ENCODE measurements at places on chromosomes 11 and 22.

DNA sequence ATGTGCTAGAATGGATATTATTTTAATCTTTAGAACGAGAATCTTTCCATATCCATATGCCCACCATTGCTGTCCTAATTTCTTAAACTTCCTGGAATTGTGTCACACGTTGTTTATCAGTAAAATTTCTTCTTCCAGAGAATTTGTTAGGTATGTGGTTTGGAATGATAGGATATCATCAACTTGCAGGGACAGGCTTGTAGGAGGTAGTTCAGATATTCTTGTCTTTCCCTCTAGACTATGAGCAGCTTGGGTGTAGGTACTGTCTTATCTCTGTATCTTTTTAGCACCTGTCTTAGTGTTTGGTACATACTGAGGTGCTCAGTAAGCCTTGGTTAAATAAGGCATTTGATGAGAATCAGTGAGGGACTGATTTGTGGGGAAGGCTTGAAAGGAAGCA, 3.4 kb downstream of the CTNND1 start:
- no peak for DNase-seq

DNA sequence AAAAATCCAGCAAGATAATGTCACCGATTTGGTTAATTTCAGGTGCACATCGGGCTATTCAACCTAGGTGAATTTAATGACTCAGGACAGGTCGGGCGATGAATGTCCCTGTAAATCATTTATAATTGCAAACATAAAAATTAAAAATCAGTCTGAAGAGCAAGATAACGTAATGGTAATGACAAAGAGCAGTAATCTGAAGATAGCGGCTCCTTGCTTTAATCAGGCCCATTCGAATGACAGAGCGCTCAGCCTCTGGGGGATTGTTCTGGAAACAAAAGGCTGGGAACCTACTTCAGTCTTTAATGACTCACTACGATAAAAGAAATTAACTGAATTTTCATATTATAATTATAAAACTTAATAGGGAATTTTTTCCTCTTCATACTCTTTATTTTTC, 61.3 kb downstream of the RCN1 start:
- no peak for DNase-seq

DNA sequence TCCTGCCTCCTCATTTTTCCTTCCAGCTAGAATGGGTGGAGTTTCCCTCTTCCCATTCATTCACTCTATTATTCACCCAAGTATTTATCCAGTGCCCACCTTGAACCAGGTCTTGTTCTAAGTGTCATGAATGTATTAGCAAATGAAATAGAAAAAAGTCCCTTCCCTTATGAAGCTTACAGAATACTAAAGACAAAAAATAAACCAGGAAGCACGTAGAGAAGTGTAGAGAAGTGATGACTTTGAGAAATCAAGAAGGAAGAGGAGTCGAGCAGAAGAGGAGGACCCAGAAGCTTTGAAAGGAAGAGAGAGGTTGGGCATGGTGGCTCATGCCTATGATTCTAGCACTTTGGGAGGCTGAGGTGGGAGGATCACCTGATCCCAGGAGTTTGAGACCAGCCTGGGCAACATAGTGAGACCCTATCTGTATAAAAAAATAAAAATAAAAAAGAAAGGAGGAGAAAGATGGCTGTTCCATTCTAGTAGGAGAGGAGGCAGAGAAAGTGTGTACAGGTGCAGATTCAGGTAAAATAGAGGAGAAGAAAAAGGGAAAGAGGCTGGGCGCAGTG, 17.1 kb upstream of the SYVN1 start:
- DNase-seq = no peak

- DNase-seq = no peak
These were observed 5.6 kb downstream of the NRGN start for GRCh38 chr11:124745270-124745834.

GRCh38 chr11:27011560-27012233, 17.8 kb downstream of the FIBIN start:
- no peak for DNase-seq

DNA sequence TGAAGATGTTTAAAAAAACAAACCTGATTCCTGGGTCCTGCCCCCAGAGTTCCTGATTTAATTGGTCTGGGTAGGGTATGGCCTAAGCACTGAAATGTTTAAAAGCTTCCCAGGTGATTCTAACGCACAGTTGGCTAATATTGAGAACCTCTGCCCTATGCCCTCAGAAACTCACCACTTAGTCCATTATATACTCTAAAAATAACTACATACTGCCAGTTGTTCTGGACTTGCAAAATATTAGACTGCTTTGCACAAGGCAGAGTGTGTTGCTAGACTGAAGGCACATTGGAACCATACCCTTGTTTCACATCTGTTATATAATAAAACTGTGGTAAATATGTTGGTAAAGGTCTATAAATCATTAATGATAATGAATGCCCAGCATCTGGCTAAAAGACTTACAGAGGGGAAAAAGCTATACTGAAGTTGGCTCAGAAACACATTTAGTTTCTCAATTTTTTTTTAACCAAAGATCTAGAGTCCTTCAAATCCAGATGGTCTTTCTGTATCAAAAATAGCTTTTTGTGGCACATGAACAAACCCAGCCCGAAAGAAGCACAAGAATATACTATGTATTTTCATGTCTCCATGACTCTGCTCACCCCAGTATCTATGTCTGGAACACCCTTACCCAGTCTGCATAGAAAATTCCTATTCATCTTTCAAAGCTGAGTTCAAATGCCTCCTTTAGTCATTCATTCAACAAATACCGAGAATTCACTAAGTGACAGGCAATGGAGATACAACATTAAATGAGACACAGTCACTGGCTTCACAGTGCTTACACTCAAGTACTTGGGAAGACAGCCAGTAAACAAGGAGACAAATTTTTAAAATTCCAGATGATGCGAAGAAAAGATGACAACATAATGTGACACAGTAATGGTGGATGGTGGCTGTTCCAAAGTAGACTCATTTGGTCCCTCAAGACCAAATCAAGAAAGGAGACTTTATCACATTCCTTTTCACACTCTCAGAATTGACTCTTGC, 44.1 kb downstream of the RBFOX2 start:
- DNase-seq = no peak

DNA sequence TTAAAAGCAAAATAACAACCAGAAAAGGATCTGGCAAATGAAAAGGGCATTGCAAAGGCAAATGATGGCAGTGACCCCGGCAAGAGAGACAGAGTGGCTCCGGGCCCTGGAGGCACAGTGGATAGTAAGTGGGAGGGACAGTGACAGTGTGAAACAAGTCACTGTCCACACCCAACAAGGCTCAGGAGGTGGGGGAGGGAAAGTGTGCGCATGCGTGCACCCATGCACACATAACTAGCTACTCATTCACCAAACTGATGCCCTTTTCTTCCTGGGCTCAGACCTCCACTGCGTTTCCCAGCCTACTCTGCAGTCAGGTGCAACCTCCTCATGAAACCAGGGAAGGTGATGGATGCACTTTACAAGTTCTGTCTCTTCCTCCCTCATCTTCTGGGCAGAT, 108.4 kb downstream of the SHANK2 start:
- DNase-seq = no peak

- DNase-seq = peak; percentile 16
These were observed 12.2 kb upstream of the DCHS1 start for GRCh38 chr11:6667733-6668374.

DNA sequence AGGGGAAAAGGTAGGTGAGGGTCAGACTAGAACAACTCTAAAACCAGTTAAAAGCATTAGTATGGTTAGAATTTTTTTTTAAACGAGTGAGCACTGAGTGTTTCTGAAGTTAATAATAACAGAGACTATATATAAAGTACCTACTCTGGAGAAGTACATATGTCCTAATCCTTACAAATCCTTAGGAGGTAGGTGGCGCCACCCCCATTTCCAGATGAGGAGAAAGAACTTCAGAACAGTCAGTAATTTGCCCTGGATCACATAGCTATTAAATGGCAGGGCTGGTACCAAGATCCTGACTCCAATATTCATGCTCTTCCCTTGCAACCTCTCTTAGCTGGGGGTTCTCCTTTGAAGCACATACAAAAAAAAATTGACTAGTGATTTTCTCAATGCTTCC, 80.5 kb downstream of the CLPB start:
- DNase-seq = no peak

- no peak for DNase-seq
These were observed 78.4 kb upstream of the DBX1 start for GRCh38 chr11:20238712-20239111.

GRCh38 chr11:48014917-48015316, 34.6 kb downstream of the PTPRJ start:
- no peak for DNase-seq

DNA sequence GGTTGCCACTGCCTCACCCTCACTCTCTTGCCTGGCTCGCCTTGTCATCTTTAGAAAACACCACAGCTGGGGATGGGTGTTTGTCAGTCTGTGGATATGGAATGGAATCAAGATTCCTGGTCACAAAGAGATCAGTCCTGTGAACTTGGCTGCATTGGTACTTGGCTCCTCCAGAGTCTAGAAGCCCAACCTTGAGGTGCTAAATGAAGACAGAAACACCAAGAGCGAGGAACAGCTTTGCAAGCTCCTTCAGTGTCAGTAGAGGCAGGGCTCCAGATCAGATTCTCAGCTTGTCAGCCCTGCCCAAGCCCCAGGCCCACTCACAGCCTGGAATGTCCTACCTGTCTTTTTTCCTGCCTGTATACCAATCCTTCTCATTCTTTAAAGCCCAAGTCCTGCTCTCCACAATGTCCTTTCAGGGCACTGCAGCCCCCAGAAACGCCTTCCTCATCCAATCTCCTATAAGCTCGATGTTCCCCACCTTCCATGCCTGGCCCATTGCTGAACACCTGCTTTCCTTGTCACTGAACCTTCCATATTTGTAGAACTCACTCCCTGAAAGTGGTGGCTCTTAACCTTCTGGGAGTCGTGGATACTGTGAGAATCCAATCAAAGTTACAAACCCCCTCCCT, 188.9 kb downstream of the BCR start:
- DNase-seq = no peak

DNA sequence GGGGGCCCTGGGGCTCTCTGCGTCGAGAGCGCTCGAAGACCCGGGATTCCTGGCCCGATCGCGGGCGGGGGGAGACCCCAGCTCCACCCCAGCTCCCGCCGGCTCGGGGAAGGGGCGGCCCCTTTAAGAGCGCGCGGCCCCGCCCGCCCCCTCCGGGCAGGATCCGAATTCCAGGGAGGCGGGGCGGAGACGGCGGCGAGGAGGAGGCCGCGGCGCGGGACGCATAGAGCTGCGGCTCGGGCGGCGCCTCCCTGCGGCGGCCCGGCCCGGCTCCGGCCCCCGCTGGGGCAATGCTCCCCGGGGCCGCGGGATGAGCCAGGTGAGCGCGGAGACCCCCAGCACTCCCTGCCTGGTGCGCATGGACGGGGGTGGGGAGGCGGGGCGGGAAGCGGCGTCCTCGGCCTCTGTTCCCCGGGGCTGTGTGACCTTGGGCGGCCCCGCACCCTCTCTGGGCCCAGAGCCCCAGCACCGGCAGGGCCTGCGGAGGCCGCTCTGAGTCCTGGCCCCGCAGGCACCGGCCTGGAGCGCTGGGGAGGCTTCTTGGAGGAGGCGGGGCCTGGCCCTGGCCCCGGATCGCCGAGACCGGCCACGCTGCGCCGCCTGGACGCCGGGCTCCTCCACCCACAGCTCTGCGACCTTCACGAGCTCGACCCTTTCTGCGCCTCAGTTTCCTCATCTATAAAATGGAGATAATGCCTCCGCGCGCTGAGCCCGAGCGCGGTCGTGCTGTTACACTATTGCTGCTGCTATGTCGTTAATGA, 565 bp downstream of the GAS2L1 start:
- no peak for DNase-seq

DNA sequence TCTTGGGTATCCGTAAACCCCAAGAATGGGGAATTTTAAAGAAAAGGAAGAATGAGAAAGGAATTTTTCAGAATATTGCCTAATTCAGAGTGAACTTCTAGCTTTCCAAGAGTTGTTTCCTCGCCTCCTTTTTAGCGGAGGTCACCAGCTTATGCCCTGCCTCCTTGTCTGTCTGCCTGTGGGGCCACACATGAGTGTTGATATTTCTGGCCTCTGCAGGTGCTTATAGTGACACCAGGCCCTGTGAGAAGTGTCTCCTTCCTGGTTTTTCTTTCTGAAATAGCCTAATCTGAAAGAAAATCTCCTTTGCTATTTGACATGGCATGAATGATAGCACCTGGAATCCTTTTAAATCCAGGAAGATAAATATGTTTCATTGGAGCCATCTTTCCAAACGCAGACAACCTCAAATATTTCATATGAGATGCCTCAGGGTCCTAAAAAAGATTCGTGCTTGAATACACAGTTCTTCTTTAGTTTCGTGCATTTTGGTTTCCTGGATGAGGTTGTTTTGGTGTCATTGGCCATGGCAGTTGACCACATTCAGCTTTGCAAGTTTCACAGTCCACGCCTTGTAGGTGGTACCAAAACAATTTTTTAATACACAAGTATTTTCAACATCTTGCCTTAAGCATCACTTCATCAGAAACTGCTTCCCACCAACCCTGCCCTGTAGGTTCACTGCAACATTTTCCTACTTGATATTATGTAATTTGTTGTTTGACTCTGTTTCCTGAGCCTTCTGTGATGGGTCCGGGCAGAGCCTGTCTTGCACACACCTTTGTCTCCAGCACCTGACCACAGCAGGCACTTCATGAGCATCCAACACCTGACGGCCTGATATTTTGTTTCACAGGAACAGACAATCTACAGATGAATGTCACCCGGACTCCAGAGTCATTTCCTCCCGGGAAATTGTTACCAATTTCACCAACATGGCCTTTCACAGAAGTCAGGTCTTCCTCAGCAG, 159.4 kb downstream of the C11orf91 start:
- DNase-seq = no peak

DNA sequence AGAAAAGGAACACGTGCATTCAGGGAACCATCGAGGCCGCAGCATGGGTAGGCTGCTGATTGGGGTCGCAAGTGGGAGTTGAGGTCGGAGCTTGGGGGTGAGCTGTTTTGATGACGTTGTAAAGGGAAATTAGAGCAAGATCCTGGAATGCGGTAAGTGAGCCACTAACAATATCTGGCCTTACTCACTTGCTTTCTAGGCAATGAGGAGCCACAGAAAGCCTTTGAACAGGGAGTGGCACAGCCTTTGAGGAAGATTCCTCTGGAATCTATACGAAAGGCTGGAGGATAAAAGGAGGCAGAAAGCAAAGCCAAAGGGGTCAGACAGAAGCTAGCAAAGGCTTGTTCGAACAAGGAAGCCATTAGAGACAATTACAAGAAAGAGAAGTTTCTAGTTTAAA, 197.5 kb downstream of the LARGE1 start:
- no peak for DNase-seq

DNA sequence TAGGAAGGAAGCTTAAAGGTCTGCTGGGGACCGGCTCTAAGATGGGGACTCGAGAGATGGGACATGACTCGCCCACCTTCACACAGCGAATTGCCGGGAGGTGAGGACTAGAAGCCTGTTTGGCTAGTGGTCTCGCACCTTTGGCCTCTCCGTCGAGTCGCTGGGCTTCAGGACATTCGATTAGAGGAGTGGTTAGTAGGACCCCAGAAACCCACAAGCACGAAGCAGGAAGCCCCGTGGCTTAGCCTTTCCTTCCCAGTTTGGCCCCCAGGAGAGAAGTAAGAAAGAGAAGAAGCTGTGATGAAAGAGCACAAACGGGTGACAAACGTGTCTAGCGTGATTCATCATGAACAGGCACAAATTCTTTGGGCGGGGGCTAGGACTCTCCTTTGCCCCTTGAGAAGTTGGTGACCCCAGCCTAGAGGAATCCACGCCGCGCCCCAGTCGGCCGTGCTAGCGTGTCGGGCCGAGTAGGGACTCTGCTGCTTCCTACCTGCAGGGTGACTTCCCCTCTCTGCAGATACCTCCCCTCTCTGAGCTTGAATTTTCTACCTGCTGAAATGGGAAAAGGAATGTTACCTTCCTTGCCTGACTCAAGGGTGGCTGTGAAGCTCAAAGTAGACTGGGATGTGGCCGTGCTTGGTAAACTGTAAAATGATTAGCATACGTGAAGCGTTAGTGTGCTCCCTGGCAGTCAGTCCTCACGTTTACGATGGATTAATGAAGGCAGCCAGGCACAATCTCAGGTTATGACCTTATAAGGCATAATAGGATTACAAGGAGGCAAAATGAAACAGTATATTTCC, 1.1 kb upstream of the ADM start:
- no peak for DNase-seq
